ENCODE measurements at places on chromosomes 4 and X.

DNA sequence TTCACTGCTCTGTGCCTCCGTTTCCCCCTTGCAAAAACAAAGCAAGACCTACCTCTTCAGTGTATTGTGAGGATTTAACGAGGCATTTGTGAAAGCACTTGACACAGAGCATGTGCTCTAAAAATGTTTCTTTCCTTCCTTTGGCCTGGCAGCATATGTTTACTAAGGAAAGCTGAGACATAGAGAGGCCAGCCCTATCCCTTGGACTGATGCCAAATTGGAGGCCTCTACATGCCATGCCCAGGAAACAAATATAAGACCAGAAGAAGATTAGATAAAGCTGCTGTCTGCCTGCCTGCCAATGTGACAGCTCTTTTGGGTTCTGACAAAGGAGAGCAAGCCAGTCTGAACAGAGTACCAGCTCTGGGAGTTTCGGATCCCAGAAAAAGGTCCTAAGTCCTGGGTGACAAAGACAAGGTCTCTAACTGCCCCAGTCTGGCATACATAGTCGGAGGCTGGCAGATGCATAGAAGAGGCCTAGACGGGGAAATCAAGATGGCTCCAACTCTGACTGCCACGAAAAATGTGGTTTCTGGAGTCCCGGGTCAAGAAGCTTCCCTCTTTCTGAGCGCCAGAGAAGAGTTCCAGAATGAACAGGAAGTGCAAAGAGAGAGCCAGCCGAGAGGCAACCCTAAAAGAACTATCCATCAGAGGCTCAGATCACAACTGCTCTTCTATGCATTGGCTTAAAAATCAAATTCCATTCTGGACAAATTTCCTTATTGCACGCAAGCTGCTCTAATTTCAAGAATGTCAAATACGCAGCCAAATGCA lies 25.8 kb downstream of the OTUD6A start:
- no peak for DNase-seq

GRCh38 chr4:33058998-33059397 lies 2338.8 kb downstream of the PCDH7 start:
- DNase-seq, result no peak

- no peak for DNase-seq
Measured at GRCh38 chrX:35561985-35562384, 236.2 kb upstream of the MAGEB16 start.

DNA sequence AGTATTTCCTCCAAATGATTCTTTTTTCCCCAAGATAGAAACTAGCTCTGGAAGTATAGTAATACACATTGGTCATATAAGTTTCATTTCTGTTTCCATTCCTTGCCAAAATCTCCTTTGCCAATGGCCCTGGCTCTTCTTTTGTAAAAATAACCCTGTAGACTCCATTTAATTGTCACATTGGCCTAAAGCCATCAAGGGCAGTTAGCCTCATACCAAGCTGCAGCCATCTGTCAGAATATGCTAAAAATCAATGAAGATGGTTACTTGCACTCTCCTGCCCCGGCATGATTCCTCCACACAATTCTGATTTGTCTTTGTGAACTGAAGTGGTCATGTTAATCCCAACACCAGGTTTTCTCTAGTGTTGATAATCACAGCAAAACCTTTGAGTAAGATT lies 380.5 kb downstream of the SH2D1A start:
- no peak for DNase-seq

- no peak for DNase-seq
Measured at GRCh38 chrX:118660085-118660484, 67.3 kb upstream of the IL13RA1 start.

GRCh38 chrX:115892787-115893671 lies 277.5 kb upstream of the AGTR2 start:
- peak; percentile 85 for DNase-seq

- DNase-seq, result peak; percentile 73
Measured at GRCh38 chrX:64975491-64975890, 759 bp downstream of the ZC4H2 start.

- no peak for DNase-seq
Measured at GRCh38 chrX:12868747-12869146, 1.9 kb downstream of the TLR7 start.

- no peak for DNase-seq
Measured at GRCh38 chr4:6041800-6042199, 23.6 kb upstream of the C4orf50 start.

DNA sequence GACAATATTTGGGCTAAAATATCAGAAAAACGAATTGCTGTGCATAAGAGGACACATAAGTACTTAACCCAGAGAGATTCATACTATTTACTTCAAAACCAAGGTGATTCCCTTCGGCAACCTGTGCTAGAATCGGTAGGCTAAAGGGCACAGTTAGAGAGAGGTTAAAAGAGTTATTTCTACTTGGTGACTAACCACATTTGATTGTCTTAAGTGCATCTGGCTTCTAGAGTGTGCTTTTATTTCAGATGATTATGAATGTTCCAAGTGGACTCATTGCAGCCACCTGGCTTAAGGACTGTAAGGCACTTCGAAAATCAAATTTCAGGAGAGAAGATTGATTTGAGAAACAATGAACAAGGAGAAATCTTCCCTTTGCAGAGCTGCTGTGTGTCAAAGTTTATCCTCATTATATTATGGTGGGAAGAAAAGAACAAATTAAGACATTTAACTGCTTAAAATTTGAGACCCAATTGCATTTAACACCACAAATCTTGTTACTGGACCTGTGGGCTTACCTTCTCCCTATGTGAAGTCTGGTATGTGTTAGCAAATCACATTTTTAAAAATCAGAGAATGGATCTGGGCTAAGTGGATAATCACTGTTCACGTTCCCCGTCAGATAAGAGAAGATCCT lies 34.0 kb downstream of the PHOX2B start:
- DNase-seq, result no peak

DNA sequence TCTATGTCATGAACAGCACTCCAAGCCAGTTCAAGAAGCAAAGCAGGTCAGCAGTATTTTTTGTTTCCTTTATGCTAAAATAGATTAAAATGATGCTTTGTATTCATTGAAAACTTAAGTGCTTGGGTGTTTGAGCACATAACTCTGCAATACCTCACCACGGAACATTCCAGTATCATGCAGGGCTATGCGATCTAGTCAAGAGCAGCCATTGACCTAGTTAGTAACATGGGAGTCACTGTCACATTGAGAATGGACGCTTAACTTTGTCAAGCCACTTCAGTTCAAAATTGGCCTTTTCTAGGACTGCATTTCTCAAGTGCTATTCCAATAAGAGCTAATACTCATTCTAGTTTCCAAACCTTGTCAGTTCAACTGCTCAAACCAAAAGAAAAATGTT lies 160.1 kb upstream of the FSTL5 start:
- no peak for DNase-seq

GRCh38 chr4:95215991-95216605 lies 332.7 kb downstream of the UNC5C start:
- no peak for DNase-seq

DNA sequence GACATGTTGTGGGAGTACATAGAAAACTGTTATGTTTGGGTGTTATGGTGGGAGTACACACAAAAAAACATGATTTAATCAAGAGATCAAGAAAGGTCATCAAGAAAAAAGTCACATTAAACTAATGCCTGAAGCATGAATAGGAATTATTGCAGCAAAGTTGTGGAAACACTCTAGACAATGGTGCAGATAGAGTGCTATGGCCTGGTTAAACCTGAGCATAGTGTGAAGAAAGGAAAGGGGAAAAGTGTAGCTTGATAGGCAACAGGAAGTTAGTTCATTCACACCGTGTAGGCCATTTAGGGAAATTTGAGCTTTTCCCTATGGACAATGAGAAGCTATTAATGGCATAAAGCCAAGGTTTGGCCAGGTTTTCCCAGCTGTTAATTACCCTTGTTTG lies 162.1 kb upstream of the EMCN start:
- DNase-seq, result no peak

GRCh38 chr4:102678695-102679335 lies 82.0 kb downstream of the MANBA start:
- DNase-seq, result no peak

DNA sequence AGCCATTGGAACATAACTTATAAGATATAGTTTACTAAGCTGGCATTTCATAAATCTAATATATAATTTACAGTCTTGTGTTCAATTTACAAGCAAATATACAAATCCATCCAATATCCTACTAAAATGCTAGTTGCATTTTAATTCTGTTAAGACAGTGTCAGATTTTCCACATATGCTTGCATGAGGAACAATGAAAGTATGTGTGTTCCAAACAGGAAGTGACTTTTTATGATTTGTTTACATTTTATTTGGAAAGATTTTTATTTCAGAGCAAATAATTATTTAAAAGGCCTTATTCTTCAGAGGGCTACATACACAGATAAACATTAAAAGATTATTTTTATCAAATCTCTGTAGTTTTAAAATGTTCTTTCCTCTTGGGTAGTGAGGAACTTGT lies 130.1 kb downstream of the KLHL34 start:
- no peak for DNase-seq

DNA sequence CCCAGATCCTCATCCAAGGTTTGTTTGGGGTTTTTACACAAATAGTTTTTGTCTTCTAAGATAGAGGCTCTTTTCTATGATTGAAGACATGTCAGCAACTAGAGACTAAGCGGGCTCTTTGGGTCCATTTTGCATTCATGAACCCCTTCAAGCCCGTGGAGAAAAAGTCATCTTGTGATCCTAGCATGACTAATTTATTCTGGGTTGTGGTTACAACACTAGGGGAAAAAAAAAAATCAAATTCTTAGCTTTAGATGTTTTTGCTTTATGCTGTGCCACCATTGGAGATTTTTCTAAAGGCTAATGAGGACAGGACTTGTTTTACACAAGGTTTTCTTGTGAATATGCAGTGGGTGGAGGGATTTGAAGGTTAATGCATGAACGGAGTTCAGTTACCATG lies 440.0 kb downstream of the PCDH7 start:
- DNase-seq, result no peak

GRCh38 chr4:83248486-83248885 lies 36.1 kb downstream of the COQ2 start:
- DNase-seq, result no peak

GRCh38 chr4:119478446-119479179 lies 150.0 kb downstream of the PDE5A start:
- no peak for DNase-seq

DNA sequence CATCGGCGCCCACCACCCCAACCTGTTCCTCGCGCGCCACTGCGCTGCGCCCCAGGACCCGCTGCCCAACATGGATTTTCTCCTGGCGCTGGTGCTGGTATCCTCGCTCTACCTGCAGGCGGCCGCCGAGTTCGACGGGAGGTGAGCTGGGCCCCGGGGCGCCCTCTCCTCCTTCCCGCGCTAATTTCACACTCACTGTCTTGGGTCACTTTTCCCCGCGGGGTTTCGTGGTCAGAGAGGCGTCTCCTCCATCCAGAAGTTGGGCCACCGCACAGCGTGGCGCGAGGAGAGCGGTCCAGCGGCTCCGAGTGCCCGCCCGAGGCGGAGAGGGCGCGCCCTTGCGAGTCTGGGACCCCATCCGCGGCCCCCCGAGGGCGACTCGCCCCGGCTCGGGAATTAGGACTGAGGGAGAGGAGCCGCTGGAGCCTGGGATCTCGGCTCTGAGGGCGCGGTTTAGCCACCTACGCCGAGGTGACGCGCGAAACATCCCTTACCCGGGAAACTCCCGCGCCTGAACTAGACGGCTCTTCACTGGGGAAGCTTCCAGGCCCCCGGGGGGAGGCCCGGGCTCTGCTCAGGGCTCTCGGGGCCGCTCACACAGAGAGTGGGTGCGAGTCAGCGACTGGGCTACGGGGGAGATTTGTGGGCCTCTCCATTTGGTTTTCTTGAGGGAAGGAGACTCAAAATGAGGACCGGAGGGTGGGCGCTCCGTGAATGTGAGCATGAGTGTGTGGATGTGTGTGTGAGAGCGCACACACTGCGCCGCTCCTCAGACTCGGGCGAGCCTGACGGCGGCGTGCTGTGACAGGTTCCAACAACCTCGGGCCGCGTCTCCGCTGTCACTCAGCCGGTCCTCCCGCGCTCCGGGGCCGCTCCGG lies 551 bp downstream of the NPNT start:
- DNase-seq, result no peak

DNA sequence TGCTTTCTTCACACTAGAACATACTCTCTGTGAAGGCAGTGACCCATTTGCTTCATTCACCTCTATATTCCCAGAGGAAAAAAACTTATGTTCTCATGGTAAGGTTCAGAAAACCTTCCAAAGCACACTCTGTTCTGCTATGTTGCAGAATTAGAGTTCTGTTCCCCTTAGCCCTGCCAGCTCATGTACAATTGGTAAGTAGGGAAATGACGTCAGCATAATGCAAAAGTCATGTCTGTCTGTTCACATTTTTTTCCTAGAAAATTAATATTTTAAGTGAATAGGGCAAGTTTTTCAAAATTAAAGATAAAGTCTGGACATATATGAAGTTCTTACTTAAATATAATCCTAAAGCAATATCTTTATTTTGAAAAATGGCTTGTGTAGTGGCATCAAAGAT lies 443.6 kb downstream of the GALNTL6 start:
- DNase-seq, result no peak

GRCh38 chr4:126396703-126397102 lies 1081.9 kb downstream of the FAT4 start:
- DNase-seq, result no peak

DNA sequence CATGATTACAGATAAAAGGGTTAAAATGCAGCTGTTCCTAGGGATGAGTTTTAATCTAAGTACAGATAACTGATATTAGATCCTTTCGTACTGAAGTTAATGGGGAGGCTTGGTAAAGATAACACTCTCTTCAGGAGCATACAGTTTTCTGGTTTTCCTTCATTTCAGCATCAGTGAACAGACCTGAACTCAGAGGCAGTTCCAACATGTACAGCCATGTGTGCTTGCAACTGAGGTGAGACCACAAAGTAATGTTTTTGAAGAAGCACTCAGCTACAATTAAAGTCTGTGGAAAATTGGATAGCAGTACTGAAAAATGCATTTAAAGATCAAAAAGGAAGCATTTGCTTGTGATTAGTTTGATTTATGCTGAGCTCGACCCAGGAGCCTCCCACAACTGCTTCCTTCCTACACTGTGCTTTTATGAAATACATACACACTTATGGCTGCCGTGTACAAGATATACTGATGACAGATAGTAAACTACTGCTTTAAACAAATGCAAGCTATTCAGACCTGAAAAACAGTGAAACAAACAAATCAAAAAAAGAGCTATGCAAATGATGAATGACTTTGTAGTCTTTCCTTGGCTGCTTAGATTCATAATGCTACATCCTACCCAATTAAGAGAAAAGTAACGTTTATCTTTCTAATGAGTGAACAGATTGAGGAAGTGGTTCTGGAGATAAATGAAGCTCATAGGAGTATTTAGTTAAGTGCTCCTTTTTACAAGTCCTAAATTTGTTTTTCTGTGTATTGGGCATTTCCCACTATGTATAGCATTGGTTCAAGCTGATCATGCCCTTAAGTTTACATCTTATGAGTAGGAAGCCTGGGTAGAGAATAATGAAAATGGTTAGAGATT lies 68.4 kb downstream of the PDLIM5 start:
- DNase-seq, result no peak
